Sciatic nerve (tissue), 2 donors: ENCODE measurements at places on chromosomes 3 and 15. TPM values are rescaled to one million over a fixed set of nuclear protein-coding genes. Genes with fewer than 3 reads are reported as not detected.

The THSD4 gene
- 21.1 TPM for total RNA-seq

The CPLX3 gene
- total RNA-seq: not detected

- peak; percentile 92 for DNase-seq
Measured at GRCh38 chr15:67884514-67885174, 44.8 kb upstream of the RNU6-1 start.

GRCh38 chr15:51774916-51775315 lies 23.5 kb downstream of the TMOD2 start:
- no peak for DNase-seq
